Suppressor macrophage treated with lipopolysaccharide for 1 hour (primary cell): ENCODE measurements at places on chromosomes 13 and 19.

- DNase-seq = no peak
Observed at GRCh38 chr13:73602295-73602694, 531.9 kb downstream of the KLF12 start.

DNA sequence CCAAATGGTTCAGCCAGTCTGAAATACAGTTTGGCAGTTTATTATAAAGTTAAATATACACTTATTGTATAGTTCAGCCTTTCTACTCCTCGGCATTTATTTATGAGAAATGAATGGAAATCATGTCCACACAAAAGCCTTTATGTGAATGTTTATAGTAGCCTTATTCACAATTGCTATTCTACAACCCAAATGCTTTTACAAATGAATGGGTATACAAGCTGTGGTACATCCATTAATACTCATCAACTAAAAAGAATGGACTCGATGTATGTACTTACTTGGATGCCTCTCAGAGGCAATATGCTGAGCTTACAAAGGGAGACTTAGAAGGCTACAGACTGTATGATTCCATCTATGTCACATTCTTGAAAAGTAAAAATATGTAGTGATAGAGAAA, 150.7 kb downstream of the NBEA start:
- DNase-seq = no peak

DNA sequence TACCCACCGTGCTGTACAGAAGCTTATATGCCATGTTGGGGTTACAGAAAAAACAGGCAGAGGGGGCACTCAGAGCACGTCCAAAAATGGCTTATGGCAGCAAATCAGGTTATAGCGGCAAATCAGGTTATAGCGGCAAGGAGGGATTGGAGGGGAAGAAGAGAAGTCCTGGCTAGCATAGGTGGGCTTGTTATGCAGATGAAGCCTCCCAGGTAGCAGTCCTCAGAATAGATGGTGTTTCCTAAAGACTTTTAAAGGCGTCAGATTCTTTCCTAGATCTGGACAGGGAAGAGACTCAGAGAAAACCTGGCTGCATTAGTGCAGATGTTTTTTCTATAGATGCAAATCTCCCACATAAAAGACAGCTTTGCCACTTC, 19.8 kb upstream of the PLEKHF1 start:
- DNase-seq = no peak

DNA sequence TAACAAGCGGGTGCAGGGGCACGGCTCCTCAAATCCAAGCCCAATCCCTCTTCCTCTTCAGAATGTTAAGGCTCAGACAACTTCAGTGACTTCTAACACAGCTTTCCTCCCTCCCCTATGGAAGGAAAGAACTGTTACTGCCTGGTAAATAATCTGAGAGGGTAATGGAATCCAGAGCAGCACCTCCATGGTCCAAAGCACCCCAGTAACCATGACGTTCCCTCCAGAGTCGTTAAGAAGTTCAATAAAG, 969 bp downstream of the AKT2 start:
- no peak for DNase-seq

GRCh38 chr19:51692468-51692867, 662 bp upstream of the SPACA6 start:
- no peak for DNase-seq

- peak; percentile 77 for DNase-seq
Observed at GRCh38 chr19:1315470-1316166, 29.9 kb downstream of the EFNA2 start.

DNA sequence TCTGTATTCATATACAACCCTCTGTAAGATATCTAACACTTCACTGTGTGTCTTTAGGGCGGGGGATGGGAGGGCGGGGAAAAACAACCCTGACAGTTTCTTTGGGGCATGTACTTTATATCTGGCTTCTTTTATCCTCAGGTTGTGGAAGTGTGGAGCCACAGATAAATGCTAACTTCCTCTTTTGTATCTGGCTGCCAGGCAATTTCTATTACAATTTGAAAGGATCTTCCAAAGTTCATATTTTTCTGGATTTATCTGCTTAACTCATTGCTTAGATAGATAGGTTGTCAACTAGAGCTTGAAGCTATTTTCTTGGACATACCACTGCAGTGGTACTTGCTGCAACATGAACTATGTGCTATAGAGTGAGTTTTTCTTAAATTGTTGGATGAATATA, 393.0 kb downstream of the LMO7 start:
- no peak for DNase-seq

- DNase-seq = no peak
Observed at GRCh38 chr13:86020351-86021002, 221.3 kb upstream of the SLITRK6 start.

DNA sequence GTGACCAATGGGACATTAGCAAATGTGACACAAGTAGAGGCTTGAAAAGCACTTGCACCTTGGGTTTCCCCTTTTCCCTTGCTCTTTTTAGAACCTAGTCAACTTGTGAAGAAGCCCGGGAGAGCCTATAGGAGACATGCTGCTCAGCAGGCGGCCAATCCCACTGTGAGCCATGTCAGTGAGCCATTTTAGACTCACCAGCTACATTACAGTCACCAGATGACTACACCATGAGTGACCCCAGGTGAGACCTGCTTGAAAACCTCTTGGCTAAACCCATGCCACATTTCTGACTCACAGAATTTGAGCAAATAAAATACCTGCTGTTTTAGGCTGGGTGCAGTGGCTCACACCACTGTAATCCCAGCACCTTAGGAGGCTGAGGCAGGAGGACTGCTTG, 317.5 kb downstream of the KLF12 start:
- no peak for DNase-seq

DNA sequence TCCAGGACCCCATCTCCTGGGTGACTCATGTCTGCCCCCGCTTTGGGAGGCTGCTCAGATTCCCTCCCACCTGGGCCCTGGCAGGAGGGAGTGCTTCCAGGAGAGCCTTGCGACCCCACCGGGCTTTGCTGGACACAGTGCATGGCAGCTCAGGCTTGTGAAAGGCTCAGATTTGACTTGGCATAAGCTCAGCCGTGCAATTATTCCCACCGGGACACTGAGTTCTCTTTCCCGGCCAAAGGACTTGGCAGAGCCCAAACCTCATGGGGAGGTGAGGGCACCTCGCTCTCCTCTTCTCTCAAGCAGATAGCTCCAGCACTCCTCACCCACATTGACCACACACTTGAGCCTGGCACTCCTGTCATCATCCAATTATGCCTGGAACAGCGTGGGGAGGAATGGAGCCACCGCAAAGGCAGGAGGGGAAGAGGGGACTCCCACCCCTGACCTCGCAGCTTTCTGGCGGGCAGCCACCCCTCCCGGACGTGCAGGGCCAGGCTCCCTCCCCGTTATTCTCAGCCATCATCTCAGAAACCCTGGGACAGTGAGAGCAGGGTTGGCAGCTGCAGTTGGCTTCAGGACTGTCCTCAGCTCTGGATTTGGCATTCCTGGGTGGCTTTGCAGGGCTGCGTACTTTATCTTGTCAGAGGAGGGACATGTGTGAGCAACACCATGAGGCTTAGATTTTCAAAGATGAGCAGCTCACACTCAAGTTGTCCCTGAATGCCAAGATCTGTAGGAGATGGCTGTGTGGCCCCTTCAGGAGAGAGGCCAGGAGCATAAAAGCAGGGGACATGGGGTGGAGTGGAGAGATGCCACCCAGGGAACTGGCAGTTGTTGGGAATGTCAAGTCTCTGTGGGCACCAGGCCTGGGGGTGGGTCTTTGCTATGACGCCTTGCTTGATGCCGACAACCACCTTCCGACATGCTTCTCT, 306.2 kb downstream of the TEX29 start:
- no peak for DNase-seq

- DNase-seq = peak; percentile 62
Observed at GRCh38 chr19:3224346-3225168, at the start of gene CELF5. TSS of gene CELF5 (plus strand) at chr19:3224661. CDS start at chr19:3224740, 79 bp downstream.

- no peak for DNase-seq
Observed at GRCh38 chr13:93344048-93344705, 117.6 kb downstream of the GPC6 start.

DNA sequence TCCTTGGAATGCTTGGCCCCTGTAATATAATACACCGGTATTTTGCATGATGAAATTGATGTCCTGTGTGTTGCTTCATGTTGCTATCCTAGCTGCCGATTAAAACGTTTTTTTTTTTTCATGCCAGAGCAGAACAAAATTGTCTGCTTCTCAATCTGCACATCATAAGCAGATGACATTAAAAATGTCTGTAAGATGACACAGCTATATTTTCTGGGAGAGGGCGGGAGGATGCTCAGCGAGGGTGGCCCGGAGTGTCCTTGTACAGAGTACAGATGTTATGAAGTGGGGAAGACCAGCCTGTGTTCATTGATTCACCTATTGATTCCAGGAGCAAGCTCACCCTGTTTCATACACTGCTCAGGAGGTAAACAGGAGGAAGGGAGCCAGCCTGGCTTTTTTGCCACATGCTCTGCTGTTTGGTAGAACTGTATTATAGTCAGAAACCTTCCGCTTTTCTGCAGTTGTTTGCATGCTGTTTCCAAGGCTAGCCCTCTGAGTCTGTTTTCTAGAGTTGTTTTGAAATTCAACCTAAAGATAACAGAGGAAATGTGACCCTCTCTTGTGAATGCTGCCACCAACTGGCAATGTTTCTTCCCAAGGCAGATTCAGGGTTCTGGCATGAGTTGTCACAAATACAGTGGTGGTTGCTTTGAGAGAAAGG, 4.7 kb upstream of the IRS2 start:
- DNase-seq = peak; percentile 77

DNA sequence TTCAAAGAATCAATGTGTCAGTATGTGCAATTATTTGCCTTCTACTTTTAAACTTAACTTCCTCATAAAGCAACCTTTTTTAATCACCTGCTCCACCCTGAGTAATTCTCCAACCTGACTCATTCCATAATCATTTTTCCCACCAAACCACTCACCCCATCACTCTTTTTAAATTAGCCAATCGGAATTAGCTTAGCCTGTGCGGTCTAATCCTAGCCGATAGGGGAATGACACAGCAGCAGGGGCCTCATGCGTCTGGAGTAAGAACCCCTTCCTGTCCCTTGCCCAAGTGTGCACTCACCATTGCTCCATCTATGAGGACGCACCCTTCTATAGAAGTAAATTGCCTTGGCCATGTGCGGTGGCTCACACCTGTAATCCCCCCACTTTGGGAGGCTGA, 27.4 kb upstream of the ZNF83 start:
- DNase-seq = no peak

DNA sequence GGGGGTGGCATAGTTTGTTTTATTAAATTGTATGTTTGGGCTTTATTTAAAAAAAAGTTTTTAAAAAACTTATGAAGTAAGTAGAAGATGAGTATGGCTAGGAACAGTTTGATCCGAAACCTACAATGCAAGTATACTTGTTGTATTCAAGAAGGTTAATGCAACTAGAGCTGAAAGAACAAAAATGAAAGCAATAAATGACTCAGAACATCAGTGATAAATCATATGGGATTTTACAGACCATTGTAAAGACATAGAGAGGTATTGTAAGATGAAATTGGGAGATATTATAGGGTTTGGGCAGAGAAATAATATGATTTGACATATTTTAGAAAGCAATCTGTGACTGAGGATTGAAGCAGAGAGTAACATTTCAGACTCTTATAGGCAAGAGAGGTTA, 1135.3 kb downstream of the SLITRK5 start:
- no peak for DNase-seq

GRCh38 chr19:29260477-29261317, 47.7 kb upstream of the UQCRFS1 start:
- DNase-seq = peak; percentile 35

DNA sequence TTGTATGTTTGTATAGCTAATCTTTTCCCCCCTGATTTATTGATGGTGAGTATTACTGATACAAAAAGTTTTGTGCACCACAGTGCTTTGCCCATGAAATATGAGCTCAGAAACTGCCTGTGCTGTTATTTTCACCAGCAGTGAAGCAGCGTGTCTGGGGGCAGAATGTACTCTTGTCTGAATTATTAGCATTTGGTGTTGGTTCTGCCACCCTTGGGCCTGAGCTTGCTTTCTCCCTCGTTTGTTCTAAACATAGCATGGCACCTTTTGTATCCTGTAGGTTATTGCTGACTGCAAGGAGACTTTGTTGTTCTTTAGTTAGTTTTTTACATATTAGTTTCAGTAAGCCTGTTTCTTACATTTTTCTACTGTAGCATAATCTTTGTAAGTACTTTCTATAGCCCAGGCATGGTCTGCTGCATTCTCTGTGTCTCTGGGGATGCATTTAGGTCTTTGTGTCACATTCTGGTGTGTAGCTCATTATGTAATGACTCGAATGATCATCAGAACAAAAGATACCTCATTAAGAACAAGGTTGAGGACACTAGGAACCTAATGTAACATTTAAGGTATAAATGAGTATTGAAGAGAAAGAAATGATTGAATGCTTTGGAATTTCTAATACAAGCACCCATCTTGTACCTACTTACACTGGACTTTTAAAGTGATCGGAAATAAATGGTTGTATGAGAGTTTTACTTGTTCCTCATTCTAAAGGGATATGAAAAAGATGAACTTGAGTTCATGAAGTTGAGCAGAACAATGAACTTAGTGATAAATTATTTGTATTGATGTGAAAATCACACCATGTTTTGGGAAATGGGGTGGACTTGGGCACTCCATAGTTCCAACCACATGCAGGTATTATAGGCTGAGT, 50.3 kb upstream of the GPI start:
- no peak for DNase-seq

GRCh38 chr19:51690454-51691073, 2.6 kb upstream of the SPACA6 start:
- DNase-seq = no peak

DNA sequence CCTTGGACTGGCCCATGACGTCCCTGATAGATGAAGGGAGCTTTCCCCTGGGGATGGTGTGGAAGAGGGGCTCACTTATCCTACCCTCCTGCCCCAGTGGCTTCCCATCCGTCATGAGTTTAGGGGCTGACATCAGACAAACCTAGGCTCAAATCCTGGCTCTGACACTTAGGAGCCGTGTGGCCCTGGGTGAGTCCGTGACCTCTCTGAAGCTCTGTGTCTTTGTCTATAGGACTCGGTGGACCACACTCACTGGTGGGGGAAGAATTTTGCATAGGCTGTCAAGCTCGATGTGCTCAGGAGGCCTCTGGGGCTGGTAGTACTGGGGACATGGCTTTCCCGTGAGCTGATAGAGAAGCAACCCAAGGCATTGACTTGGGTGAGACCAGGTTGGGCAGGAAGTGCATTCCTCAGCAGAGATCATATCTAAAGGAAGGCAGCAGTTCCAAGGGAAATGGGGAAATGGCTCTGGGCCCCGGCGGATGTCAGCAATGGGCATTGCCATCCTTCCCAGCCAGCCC, 17.4 kb upstream of the AP1M2 start:
- no peak for DNase-seq

GRCh38 chr13:112769615-112770014, 79.8 kb downstream of the ATP11A start:
- no peak for DNase-seq
